Suppressor macrophage (primary cell): ENCODE measurements at places on chromosomes 1 and 21.

GRCh38 chr1:93448292-93448982 is 519 bp downstream of the FNBP1L start:
- no peak for DNase-seq

GRCh38 chr1:1788136-1788535 is 9.9 kb upstream of the NADK start:
- DNase-seq, result no peak

DNA sequence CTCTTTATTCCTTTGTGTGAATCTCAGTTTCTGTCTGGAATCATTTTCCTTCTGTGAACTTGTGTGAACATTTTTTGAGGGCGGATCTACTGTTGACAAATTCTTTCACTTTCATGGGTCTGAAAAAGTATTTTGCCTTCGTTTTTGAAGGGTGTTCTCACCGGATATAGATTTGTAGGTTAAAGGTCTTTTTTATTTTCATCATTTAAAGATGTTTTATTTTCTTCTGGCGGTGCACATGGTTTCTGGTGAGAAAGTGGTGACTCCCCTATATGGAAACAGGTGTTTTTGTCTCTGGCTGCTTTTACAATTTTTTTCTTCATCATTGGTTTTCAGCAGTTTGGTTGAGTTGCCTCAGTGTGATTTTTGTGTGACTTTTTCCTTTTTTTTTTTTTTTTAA is 94.9 kb downstream of the DYRK1A start:
- DNase-seq, result no peak

DNA sequence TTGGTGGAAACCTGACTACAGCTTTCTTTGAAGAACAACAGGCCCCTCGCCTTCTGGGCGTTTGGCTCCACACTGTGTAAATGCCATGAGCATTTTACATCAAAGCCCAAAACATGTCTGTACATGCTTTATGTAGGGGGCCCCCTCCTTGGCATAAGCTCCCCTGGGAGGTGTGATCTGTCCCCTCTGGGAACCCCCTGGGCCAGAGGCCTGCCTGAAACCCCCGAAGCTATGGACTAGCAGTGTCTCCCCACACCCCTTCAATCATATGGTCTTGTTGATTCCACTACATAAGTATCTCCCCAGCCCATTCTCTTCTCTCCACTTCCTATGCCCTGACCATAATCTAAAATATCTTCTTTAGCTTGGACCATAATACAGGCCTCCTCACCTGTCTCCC is 241.5 kb downstream of the C1orf94 start:
- DNase-seq, result no peak

GRCh38 chr1:193794239-193794638 is 607.8 kb upstream of the B3GALT2 start:
- no peak for DNase-seq

DNA sequence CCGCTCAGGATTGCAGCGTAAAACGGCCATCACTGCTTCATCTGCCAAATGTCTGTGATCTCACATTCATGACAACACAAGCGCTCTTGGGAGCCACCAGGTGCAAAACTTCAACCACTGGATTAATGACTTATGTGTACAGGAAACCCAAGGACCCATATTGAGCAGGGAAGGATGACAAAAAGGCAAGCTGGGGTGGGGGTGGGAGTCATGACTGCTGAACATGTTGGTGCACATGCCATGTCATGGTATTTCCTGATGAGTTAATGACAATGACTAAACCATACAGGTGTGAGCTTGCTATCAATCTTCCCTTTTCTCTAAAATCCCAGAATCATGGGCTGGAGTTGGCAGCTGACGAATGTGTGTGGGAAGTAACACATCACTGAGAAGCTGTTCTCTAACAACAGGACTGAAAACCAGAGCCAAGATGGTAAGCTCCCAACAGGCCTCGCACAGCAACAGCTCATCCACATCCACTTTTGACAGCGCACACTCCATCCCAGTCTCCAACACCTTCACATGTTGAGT is 3.1 kb upstream of the SH2D5 start:
- DNase-seq, result no peak

DNA sequence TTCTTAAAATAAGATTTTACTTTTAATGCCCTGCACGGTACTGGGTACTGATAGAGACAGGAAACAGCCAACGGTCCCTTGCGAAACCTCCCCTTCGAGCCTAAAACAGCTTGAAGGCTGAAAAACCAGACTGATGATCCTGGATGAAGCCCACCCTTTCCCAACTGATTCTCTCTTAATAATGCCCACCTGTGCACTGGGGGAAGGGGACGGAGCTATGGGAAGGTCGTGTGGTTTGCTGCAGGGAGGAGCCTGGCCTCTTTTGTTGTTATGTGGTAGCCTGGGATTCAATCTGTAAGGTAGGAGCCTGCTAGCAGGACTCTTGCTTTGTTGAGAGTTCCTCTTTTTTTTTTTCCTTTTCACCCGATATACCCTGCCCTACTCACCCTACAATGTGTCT is 25.6 kb downstream of the SAMSN1 start:
- peak; percentile 52 for DNase-seq

GRCh38 chr1:225863167-225863566 is 19.0 kb downstream of the TMEM63A start:
- no peak for DNase-seq

DNA sequence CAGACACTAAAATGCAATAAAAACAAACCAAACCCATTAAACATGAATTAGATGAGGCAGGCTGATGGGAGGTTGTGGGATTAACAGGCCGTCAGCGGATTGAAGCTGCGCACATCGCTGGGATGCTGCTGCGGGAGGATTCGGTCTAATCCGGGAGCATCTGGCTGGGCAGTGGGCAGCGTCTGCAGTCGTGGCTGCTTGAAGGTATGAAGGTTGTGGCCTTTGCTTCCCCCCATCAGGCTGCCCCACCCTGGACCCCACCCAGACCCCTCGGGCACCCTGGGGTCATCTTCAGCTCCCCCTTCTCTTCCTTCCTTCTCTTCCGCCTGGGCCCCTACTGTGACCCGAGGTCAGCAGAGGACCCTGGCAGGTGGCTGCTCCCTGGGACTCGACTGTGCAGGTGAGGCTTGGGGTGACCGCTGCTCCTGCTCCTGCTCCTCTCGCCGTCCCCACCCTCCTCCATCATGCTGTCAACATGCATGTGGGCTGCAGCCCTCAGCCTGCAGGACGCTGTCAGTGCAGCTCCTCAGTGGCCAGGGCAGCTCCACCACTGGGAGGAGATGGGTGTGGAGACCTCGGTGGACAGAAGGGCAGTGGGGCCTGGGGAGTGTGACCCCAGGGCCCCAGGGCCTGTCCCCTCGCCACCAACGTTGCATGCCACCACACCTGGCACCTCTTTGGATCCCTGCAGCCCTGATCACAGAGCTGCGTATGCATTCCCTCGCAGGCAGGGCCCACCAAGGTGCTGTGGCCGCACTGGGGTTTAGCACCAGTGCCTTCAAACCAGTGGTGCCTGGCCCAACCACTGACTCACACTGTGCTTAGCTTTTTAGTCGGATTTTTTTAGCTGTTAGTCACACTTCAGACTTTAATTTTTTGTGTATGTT is 112.2 kb upstream of the COL6A1 start:
- no peak for DNase-seq

- DNase-seq, result no peak
Measured at GRCh38 chr1:78281580-78281979, 209.2 kb upstream of the PTGFR start.

GRCh38 chr1:199242147-199242546 is 603.3 kb downstream of the PTPRC start:
- DNase-seq, result no peak

GRCh38 chr1:186304982-186305949 is 69.8 kb downstream of the TPR start:
- DNase-seq, result peak; percentile 34

- no peak for DNase-seq
Measured at GRCh38 chr1:41380195-41380594, 19.0 kb downstream of the FOXO6 start.

DNA sequence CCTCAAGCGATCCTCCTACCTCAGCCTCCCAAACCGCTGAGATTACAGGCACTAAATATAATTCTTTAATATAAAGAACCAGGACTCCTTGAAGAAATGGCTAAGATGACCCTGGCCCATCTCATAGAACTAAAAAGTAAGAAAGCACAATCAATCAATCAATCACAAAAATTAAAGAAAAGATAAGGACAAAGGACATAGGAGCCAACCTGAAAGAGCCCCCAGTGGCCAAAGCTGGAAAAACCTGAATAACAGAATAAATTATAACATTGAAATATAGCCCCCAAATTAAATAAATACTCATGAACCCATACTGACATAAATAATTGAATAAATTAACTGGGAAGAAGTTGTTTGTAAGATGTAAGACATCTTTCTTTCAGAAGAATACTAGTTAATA is 8.9 kb downstream of the NUP210L start:
- DNase-seq, result no peak

DNA sequence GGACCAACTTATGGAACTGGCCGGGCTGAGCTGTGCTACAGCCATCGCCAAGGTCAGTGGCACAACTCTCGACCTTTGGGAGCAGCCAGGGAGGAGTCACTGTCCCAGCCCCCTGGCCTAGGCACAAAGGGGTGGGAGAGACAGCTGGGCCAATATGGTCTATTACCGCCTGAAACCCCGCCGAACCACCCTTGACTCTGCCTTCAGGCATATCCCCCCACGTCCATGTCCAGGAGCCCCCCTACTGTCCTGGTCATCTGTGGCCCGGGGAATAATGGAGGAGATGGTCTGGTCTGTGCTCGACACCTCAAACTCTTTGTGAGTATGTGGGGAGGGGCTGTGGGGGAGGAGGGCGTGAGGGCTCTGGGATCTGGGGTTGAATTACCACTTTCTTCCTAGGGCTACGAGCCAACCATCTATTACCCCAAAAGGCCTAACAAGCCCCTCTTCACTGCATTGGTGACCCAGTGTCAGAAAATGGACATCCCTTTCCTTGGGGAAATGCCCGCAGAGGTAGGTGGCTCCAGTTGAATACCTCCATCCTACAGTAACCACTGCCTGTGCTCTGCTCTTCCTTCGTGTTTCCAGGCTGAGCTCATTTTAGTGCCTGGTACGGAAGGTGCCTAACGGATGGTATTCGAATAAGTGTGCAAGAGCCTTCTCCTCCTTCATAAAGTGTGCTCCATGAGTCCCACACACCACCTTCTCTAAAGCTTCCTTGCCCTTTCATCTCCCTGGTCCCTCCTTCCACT is 758 bp downstream of the NAXE start:
- no peak for DNase-seq

DNA sequence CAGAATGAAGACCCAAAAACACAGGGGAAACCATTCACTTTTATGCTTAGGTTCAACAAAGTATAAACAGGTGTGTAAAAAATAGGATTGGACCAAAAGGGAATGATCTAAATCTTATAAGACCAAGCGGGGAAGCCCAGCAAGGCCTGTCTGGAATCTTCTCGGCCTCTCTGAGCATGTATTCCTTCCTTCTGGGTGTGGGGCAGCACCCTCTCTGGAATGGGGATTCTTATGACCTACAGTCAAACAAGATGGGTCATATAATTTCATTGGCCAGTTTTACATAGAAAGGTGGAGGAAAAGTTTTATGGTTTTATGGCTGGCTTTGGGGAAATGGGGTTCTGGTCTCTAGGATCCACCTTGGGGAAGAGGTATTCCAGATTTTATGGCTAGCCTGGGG is 11.2 kb downstream of the KCNK1 start:
- no peak for DNase-seq

GRCh38 chr1:165376811-165377311 is 20.3 kb upstream of the LMX1A start:
- DNase-seq, result no peak

- no peak for DNase-seq
Measured at GRCh38 chr21:31022306-31022705, 16.0 kb downstream of the KRTAP19-8 start.

DNA sequence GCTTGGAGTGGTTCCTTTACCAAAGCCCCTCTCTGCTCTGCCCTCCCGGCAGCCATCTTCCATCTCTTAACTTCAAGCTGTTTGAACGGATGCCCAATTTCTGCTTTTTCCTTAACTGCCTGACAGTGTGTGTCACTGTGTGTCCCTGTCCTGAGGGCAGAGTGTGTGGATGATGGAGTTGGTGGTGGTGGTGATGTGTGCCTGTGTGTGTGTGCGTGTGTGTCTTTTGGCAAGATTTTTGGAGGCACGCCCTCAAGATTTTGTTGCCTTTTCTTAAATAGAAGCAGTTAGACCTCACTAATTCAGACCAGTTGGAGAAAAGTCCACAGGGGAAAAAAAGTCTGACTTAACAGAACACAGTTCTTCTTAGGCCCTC is 30.3 kb downstream of the SERTAD4 start:
- no peak for DNase-seq

- DNase-seq, result no peak
Measured at GRCh38 chr1:185696422-185697150, 37.6 kb upstream of the HMCN1 start.

DNA sequence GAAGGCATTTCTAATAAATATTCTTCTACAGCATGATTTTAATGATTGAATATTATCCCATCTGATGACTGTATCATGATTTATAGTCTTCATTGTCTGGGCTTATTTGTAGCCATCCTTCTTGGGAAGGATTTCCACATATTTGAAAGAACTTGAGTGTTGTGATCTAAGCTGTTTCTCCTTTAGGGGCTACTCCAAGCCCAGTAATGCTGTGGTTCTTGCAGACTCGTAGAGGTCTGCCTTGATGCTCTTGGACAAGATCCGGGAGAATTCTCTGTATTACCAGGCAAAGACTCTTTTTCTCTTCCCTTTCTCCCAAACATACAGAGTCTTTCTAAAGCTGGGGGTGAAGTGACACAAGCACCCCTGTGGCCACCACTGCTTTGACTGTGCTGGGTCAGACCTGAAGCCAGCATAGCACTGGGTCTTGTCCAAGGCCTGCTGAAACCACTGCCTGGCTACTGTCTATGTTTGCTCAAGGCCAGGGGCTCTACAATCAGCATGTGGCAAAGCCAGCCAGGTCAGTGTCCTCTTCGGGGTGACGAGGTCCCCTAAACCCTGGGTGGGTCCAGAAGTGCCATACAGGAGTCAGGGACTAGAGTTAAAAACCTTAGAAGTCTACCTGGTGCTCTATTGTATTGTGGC is 107.4 kb downstream of the GIPC2 start:
- DNase-seq, result no peak

- DNase-seq, result no peak
Measured at GRCh38 chr1:247115141-247115510, 11.0 kb upstream of the ZNF669 start.
